A549 treated with GW870086 at 1 μM for 4 hours (cell line): ENCODE measurements at places on chromosomes 1 and 21. TPM values are rescaled to one million over a fixed set of nuclear protein-coding genes. Genes with fewer than 3 reads are reported as not detected.

SYCP1 gene
- total RNA-seq, result not detected in 5 replicates

OXCT2 gene
- total RNA-seq, result 0.49 to 0.97 TPM (median 0.63 TPM) in 5 replicates

BCAR3 gene
- 72.3 to 91.1 TPM (median 84.2 TPM) in 5 replicates for total RNA-seq

LIPI gene
- total RNA-seq, result not detected in 5 replicates

OR10J1 gene
- total RNA-seq, result not detected in 5 replicates

NECTIN4 gene
- 2.0 to 3.1 TPM (median 2.1 TPM) in 5 replicates for total RNA-seq
